ENCODE measurements at places on chromosomes 12 and 14.

- no peak for DNase-seq
These were observed 91.9 kb downstream of the FRMD6 start for GRCh38 chr14:51743588-51744000.

DNA sequence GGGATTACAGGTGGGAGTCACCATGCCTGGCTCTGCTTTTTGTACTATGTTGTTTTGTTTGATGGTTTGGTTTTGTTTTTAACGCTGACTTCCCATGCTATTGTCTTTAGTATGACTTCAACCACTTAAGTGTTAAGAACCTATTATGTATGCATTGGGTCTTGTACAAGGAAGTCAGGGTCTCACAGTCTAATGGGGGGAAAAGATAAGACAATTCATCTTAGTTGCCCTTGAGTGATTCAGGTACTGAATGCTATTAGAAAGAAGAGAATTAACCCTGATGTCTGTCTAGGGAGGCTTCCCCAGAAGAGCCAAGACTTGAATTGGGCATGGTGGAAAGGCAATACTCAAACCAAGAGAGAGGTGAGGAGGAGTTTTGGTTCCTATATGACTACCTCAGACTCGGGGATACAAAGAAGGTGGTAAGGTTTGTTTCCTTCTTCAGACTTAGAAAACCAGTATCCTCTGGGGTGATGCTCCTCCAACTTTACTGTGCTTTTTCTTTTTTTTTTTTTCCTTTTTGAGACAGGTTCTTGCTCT is 64.6 kb downstream of the SUSD6 start:
- DNase-seq = no peak

DNA sequence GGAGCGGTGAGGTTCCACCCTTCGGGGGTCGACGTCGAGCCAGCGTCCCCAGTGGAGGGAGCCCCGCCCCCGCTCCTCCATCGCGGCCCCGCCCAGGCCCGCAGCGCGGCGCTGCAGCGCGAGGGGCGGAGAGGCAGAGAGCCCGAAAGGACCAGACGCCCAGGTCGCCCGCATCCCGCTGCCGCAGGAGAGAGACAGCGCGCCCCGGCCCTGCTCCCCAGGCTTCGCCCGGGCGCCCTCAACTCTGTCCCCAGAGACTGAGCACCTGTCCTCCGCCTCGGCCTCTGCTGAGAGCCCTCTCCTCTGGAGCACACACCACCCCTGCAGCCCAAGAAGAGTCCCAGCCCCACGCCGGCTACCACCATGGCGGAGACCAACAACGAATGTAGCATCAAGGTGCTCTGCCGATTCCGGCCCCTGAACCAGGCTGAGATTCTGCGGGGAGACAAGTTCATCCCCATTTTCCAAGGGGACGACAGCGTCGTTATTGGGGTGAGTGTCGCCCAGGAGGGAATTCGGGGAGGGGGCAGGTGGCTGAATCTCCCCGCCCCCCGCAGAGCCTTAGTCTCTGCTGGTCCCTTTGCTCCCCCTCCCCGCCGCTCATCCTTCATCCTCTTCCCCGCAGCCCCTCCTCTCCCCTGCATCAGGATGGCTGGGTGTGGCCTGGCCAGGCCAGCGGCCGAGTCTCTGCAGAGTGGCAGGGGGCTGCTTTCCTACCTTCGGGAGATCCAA is at the start of gene KIF5A:
Gene KIF5A, plus strand, starts transcription at position 136 of the 732 bp plus-strand sequence. Its CDS starts 228 bp downstream, at position 364.
- DNase-seq = peak; percentile 31

GRCh38 chr12:94618995-94619695 is 31.2 kb downstream of the TMCC3 start:
- no peak for DNase-seq

DNA sequence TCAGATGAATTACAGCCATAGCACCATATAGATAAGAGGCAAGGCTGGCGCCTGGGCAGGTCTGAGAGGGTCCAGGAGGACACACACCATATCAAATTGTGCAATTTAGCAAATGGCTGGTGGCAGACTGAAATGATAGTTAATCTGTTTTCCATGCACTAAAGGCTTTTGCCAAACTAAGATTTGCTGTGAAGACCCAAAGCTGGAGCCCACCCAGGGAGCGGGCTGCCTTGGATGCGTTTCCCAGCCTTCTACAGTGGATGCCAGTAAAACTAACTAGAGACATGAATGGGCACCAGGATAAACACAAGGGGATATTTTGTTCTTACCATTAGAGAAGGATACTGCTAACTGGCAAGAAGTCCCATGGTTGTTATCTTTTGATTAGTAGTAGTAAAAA is 475.1 kb downstream of the DPF3 start:
- DNase-seq = no peak

- no peak for DNase-seq
These were observed 6.0 kb upstream of the KCNH5 start for GRCh38 chr14:63051301-63051700.

- DNase-seq = no peak
These were observed 4.4 kb downstream of the KLRF1 start for GRCh38 chr12:9831720-9832119.

- no peak for DNase-seq
These were observed 33.9 kb downstream of the MYBPC1 start for GRCh38 chr12:101628676-101629075.

- DNase-seq = no peak
These were observed 86.3 kb upstream of the TBX3 start for GRCh38 chr12:114770323-114770722.

- DNase-seq = peak; percentile 15
These were observed 35.9 kb downstream of the FBLN5 start for GRCh38 chr14:91911474-91912032.

- DNase-seq = no peak
These were observed 35.9 kb upstream of the CEP83 start for GRCh38 chr12:94495445-94496115.

DNA sequence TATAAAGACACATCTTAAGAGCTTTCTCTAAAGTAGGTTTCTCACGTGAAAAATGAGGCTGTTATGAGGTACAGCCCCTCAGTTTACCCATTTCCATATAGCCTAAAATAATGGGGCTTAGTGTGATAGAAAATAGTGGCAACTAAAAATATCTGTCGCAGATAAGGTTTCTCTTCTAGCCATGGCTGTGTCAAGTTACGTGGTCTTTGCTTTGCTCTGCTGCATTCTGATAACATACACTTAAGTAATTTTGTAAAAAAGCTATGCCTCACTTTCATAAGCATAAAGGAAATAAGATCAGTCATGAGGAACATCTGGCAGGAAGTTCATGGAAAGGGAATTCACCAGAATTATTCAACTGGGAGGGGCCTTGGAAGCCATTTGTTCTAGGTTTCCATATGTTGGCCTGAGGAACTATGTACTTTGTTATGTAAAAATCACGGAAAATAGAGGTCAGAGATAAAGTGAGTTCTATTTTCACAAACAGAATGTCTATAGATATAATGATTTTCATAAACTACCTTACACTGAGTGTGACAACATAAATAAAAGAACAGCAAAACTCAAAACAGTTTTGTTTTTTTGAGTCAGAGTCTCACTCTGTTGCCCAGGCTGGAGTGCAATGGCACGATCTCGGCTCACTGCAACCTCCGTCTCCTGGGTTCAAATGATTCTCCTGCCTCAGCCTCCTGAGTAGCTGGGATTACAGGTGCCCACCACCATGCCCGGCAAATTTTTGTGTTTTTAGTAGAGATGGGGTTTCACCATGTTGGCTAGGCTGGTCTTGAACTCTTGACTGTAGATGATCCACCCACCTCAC is 195.6 kb upstream of the KRR1 start:
- DNase-seq = no peak

GRCh38 chr14:35695647-35696046 is 113.4 kb downstream of the RALGAPA1 start:
- no peak for DNase-seq

- DNase-seq = no peak
These were observed 61.8 kb downstream of the PLBD1 start for GRCh38 chr12:14505626-14506596.

Data from NCI-H1105 treated with DMSO at 0.1 percent for 48 hours (cell line).